SK-N-SH treated with all-trans-retinoic acid at 6 μM for 48 hours (cell line): ENCODE measurements at places on chromosomes 2 and 18.

DNA sequence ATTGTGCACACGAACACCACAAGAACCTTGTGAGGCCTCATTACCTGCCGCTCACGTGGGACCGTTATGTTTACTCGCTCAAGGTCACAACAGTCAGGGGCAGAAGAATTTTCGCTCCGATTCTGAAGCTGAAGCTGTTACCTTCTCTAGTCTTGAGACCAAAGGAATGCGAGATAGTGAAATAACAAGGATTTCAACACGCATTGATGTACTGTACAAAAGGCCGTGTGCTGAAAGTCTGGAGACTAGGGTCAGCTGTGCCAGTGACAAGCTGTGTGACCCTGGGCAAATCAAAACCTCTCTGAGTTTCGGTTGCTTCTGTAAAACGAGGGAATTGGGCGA is 583 bp downstream of the NEMP2 start:
- ATAC-seq: no peak

- ATAC-seq: no peak
Observed at GRCh38 chr2:119160361-119160990, 1.9 kb upstream of the C1QL2 start.

GRCh38 chr18:48422947-48423378 is 13.8 kb upstream of the ZBTB7C start:
- no peak for ATAC-seq

- no peak for ATAC-seq
Observed at GRCh38 chr2:156958374-156958773, 299.1 kb upstream of the GALNT5 start.

GRCh38 chr2:197212344-197213262 is 98.0 kb downstream of the ANKRD44 start:
- ATAC-seq: no peak

DNA sequence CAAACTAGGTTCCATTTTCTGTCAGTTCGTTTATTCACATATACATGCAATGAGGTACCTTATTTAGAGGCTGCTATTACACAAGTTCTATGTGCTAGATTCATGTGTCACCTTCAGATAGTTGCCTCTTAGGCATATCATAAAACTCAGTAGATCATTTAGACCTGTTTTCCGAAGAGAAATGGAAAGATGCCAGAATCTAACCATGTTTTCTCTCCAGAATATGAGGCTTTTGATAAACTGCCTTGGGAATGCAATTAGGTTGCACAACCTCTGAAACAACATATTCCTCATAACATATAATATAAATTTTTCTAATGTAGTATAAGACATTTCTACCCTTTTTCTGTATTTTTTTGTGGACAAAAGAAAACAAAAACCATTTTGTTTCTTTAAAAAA is 108.1 kb downstream of the PRPF40A start:
- no peak for ATAC-seq

GRCh38 chr2:215487002-215487372 is 51.1 kb upstream of the FN1 start:
- ATAC-seq: no peak

- ATAC-seq: peak; percentile 42
Observed at GRCh38 chr2:152571048-152571766, 146.1 kb downstream of the PRPF40A start.

- ATAC-seq: no peak
Observed at GRCh38 chr2:85746321-85747004, 7.3 kb upstream of the ATOH8 start.

DNA sequence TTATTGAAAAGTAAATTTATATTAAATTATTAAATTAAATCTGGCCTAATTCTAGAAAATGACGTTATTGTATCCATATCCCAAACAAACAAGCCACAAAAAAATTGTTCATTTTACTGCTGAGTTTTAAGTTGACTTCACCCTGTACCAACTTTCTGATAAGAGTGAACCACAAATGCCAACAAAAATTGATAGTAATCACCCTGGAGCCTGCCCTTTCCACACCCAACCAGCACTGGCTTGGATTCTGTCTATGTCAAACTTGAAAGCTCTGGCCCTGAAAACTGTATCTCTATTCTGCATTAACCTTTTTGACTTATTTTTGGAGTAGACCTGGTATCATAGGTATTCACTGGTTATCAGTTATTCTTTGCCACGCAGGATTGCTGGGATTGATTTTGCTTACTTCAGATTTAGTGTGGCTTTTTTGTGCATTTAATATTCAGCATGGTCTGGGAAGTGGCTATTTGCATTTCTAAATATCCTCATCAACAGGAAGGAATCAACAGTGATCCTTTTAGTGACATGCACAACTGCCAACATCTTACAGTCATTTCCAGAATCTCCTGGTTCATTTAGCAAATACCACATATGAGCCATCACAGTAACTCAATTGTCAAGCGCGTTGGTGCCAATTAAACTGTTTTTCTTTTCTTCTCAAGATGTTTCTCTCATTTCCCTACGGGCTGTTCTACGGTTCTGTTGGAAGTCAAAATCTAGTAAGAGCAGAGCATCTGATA is 11.4 kb upstream of the SRBD1 start:
- ATAC-seq: no peak

DNA sequence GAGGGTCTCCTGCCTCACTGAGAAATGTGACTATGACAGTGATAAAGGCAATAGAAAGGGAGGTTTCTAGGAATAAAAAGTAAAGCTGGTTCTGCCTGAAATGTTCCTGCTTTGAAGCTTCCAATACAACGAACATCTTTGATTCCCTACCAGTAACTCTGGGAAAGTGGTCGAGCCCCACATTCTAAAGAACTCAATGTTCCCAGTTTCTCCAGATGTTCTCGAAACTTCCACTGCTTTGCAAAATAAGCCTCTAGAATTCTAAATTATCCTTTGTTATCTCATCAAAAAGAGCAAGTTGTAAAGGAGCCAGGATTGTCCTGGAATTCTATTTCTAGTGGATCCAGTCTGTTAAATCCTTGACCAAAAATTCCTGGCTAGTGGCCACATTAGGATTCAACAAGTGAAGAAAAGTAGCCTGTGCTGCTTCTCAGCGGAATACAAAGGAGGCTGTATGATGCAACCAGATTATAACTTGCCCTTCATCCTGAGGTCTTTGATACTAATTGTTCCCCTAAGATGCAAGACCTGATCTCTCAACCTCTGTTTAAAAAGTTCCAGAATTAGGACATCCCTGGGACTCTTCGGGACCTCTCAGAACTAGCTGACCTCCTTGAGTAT is 8.4 kb downstream of the SCN7A start:
- ATAC-seq: no peak

DNA sequence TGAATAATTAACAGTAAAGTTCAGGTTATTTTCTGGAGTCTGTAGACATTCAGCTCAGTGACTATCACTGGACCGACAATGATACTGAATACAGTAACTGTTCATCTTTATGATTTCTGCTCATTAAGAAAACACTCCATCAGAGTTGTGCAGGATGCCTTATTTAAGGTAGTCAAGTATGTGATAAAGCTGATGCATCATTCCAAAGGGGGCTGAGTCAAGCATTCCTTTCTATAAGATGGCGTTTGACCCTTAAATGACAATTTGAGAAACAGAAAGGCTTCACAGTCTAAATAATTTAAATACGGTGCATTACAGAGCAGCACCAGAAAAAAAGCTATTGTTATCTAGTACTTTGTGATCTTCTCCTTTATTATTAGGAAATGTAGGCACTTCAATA is 131.1 kb downstream of the CDH2 start:
- ATAC-seq: peak; percentile 5; the same call in 1 of the 3 replicates

- no peak for ATAC-seq
Observed at GRCh38 chr2:23320058-23320457, 64.9 kb upstream of the KLHL29 start.

DNA sequence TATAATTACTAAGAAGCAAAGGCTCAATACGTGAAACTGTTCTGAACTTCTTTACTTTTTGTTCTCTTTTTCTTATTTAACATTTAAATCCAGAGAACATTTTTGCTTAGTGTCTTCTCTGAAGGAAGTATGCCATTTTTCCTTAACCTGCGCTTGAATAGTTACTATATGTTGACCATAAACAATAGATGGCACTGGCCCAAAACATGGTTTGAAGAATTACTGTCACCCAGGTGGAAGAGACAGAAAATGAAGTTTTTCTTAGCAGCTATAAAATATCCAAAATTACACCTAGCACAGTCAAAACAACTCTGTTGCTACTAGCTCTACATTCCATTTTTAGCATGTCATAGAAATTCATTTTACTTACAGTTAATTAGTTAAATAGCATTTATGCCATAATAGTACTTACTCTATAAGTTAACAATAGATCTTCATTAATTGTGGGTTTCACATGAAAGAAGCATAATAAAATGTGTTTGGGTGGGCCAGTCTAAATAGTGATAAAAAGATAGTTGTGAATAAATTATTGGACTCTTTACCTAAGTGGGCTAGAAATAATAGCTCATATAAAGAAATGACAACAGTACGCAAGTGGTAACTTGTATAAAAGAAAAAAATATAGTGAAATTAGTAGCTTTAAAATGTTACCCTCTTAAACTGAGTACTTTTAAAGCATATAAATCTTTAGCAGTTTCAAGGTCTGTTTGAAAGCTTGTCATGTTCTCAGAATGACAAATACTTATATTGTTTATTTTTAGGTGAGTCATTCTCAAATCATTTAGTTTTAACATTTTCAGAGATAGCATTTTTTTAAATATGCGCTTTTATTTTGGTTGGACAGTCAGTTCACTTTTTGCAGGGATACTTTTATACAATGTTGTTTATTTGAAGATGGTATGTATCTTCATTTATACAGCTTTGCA is 3.7 kb downstream of the ETAA1 start:
- ATAC-seq: no peak

DNA sequence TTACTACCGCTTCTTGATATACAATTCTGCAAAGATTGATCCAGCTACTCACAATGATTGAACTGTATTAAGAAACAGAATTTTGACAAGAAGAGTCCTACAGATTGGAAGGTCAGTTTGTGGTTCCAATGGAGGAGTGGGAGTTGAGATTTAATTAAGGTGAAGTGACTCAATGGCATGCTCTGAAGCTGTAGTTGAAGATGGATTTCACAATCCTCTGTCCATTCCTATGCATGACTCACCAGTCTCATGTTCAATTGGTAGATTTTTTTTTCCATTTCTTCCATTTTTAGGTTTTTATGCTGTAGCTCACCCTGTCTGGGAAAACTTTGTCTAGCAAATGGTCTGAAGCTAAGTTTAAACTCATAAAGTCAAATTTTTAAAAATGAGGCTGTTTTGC is 83.3 kb downstream of the DPP4 start:
- ATAC-seq: peak; percentile 81

DNA sequence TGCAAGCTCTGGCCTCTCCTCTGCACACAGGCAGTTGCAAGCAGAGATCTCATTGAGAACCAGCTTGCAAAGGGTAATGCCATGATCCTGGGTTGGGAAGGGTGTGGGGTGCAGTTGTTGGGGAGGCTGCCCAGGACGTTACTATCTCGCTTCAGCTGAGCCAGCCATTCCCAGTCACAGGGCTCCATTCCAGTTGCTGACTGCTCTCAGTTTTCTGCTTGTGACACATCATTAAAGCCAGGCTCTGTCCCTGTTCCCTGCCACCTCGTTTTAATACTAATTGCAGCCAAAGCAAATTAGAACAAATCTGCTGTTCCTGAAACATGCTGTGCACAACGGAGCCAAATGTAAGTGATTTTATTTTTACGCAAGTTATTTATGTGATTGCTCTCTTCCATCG is 62.5 kb upstream of the SMAD2 start:
- ATAC-seq: no peak

DNA sequence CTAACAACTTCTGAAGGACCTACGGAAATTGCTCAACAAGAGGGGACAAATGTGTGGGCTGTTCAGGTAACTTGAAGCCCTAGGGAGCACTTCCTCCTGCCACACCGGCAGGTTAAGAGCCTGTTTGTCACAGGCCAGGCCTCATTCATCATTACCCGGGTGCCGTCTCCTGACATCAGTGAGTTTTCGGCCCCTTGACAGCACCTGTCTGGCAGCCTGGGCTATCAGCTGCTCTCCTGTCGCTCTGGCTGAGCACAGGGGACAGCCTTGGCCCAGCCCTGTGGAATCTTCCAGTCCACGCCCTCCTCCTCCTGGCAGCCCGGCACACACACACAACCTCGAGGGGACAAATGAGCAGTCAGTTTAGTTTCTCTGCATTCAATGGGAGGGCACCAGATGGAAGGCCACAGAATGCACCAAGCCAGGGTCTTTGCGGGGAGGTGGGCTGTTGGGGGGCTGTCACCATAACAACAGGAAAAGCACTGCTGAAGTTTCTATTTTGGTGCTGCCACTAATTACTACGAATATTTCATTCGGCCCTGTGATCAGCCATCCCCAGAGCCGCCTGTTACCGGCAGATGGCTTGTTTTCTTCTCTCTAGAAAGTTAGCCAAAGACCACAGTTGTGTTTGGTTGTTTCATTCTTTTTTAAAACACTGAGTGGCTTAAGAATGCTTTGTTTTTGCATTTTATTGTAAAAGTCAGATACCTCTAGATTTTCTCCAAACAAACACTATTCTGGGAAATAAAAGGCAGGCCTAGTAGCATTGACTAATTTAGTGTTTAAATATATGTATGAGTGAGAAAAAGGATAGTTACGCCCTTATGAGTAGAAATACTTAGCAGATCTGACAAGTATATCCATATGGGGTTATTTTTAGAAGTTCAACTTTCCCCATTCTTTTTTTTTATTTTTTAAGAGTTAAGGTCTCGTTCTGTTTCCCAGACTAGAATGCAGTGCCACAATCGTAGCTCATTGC is 189.9 kb upstream of the NDUFV2 start:
- ATAC-seq: no peak

GRCh38 chr2:203038586-203038985 is 23.9 kb downstream of the NBEAL1 start:
- ATAC-seq: no peak

DNA sequence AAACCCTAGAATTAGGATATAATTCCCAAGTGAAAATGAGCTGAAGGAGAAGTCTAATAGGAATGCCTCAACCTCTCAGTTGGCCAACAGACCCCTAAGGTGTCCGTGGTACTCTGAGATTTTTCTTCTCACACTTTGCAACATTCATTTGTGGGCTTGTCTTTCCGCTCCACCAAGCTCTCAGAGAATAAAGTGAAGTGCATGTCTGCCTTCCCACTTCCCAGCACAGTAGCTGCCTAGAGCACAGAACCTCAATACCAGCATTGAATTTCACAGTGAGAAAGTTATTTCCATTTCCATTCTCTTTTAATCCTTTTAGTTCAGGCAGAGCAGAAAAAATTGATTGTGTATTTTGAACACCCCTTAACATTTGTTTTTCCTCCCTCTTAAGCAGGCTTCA is 451.8 kb downstream of the TGIF1 start:
- ATAC-seq: no peak

GRCh38 chr2:73217826-73218225 is 3.8 kb downstream of the SMYD5 start:
- ATAC-seq: no peak

- peak; percentile 61 for ATAC-seq
Observed at GRCh38 chr2:119301413-119301812, 65.2 kb downstream of the C2orf76 start.

- no peak for ATAC-seq
Observed at GRCh38 chr2:182377467-182377866, 49.4 kb downstream of the PDE1A start.

- no peak for ATAC-seq
Observed at GRCh38 chr2:169649278-169649677, 44.9 kb downstream of the CFAP210 start.

GRCh38 chr2:99617811-99618210 is 128.0 kb upstream of the REV1 start:
- ATAC-seq: peak; percentile 25; the same call in 2 of the 3 replicates
